ENCODE measurements at places on chromosomes 2 and 18.

- DNase-seq, result no peak
Measured at GRCh38 chr18:49070552-49070951, 119.8 kb upstream of the SMAD7 start.

- peak; percentile 84 for DNase-seq
Measured at GRCh38 chr2:85437488-85438200, 19.1 kb downstream of the SH2D6 start.

DNA sequence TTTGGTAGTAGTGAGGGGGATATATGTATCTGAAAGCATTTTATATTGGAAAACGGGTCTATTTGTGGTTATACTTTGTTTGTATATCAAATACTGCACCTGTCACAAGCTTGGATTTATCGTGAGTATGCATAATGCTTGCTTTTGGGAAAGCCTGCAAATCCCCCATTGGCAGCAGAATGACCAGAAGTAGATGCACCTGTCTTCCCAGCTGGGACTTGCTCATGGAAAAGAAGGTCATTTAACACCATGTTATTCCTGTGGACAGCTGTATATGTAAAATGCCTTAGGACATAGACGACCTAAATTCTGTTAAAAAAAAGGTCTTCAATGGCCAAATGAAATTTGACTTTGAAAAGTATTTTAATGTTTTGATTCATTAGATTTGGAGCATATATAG lies 599.4 kb downstream of the XIRP2 start:
- no peak for DNase-seq

GRCh38 chr2:57204364-57204763 lies 842.2 kb upstream of the VRK2 start:
- no peak for DNase-seq

GRCh38 chr2:218898109-218898878 lies 17.6 kb downstream of the WNT10A start:
- DNase-seq, result peak; percentile 75

DNA sequence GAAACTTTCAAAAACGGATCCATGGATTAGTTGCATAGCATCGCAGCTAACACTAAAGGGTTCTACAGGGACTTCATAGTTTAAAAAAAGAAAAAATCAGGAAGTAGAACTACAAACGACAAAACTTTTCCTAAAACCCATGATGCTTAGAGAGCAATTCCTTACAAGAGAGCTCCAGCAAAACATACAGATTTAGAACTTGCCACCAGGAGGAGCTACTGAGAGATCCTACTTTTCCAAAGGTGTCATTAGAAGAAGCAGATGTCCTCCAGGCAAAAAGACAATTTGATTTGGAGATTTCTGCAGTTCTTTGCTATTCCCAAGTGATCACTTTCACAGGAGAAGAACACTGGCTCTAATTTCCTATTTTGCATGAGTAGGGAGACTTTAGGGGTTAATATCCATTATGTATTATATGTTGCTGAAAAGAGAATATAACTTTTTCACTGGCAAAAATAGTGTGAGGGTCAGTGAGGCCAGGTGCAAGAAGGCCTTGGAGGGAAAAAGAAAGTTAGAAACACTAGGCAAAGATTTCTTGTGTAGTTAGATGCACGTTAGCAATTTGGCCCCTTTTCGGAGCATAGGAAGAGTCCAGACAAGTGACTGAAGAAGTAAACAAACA lies 436.2 kb downstream of the SUCLG1 start:
- DNase-seq, result no peak

DNA sequence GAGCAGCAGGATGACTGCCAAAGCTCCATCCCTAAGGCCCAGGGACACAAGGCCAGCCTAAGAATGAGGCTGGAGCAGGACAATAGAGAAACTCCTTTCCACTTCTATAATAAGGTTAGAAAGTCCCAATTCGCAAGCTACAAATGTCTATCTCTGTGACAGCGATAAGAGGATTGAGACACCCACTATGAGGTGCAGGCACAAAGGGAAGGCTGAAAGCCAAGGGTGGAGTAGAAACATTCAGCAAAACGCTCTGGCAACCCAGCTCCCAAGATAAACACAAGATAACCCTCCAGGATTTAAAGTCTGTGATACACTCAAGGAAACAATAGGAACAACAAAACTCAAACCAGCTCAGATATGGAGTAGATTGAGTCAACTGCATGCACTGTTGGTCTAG lies 418.0 kb upstream of the UBE2E3 start:
- no peak for DNase-seq

GRCh38 chr2:101980368-101980767 lies 11.4 kb upstream of the IL1R2 start:
- no peak for DNase-seq

DNA sequence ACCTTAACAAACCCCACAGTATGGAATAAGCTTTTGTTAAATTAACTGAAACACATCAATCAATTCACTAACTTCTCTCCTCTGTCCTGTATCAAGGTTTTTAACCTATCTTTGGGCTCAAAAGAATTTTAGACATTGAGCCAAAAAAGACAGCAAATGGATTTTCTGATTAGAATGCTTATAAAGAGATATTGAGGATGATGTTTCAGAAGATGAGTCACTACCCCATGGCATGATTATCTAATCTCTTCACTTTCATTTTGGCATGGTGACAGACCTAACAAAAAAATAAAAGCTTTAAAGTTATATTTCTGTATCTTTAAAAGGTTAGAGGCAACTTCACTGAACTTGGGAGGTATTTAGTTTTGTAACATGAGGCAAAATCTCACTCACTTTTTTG lies 55.5 kb downstream of the SGPP2 start:
- DNase-seq, result no peak

GRCh38 chr2:10135296-10136089 lies 13.0 kb downstream of the RRM2 start:
- DNase-seq, result no peak

DNA sequence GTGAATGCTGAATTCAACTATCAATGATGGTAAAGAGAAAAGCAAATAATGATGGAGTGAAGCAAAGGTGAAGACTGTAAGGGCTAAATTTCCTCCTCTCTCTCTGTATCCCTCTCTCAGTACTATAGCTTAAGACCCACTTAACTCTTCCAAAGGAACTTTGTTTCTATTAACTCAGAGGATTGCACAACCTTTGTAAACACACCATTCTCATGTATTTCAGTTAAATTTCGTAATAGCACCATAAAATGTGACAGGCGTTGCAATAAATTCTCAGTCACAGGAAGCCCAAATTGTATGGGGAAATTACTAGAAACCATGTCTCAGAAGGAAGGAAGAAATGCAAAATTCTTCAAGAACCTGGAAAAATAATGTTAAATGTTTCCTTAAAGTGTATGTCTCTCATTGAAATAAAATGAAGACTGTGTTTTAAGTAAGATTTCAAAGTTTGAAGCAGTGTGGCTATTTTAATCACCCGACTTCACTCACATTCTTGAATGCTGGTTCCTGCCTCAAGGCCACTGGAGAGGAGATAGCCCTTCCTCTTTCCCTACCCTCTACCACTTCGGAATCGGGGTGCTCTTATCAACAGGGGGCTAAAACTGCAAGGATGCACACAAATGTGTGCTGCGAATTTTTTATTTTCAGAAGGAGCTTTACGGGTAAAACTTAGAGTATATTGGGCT lies 112.1 kb downstream of the FTCDNL1 start:
- no peak for DNase-seq

DNA sequence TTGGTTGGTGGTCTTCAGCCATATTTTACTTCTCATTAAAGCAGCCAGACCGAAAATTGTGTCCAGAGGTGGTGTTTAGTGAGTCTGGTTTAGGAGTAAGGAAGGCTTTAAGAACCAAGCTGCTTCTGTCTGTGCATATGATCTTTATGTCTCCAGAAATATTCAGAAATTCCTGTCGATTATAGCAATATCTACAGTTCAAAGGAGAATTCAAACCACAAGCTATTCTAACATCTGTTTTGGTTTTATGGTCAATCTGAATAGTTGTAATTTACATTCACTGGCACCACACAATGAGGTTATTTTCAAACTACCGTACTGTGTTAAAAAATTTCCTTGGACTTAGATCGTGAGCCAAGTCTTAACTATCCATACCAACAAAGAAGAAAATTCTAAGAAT lies 11.3 kb downstream of the UPP2 start:
- no peak for DNase-seq

DNA sequence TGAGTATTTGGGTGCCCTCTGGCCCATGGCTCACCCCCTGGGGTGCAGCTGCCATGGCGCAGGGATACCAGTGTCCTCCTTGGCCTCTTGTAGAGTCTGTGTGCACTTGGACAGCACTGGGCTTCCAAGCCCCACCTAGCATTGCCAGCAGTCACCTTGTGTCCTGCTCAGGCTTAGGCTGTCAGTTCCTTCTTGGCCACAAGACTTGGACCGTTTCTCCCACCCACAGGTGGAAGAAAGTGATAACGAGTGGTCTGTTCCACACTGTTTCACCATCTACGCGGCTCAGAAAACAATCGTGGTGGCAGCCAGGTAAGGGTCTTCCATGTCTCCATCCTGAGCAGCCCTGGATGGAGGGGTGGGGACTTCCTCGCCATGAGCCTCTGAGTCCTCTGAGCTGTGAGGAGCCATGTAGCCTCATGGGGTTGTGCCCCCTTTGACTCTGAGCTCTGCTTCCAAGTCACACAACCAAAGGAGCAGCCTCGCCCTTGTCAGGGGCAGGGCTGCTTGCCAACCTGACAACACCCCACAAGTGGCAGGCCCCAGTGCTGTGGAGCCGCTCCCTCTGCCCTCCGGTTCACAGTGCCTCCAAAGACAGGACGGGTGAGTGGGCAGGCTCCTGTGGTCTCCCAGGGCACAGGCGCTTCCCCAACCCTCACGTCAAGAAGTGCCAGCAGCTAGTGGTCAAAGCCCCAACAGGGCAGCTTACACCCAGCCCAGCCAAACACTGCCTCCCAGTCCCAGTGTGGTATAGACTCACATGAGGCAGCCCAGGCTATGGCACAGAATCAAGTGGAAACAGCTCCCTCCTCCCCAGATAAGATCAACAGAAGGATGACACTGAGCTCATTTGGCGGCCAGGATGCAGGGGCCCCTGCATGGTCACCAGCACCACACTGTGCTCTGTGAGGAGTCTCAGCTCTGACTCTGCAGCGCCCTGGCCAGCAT lies 18.4 kb downstream of the STK25 start:
- no peak for DNase-seq

- no peak for DNase-seq
Measured at GRCh38 chr2:158211502-158211901, 109.8 kb downstream of the UPP2 start.

GRCh38 chr18:3709205-3709604 lies 259.2 kb downstream of the TGIF1 start:
- no peak for DNase-seq

GRCh38 chr2:184032983-184033382 lies 565.3 kb upstream of the ZNF804A start:
- DNase-seq, result no peak

GRCh38 chr2:7292154-7292691 lies 375.0 kb downstream of the RNF144A start:
- no peak for DNase-seq

GRCh38 chr18:34315591-34316352 lies 91.1 kb upstream of the NOL4 start:
- DNase-seq, result no peak

GRCh38 chr2:118832791-118833715 lies 14.4 kb downstream of the EN1 start:
- DNase-seq, result no peak

DNA sequence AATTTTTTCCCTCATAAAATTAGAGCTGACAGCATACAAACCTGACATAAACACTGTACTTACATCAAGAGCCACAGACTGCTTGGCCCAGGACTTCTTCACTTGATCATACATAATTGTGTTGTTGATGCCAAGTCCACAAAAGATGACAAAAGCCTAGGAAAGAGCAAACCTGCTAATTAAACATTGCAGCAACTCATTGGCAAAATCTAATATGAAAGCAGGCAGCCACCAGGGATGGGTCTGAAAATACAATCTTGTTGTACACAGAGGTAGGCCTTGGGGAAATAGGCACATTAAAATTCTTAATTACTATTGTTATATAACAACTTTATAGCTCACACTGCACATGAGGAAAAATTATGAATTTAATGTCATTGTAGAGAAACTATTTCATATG lies 255.8 kb downstream of the PDE11A start:
- DNase-seq, result no peak

DNA sequence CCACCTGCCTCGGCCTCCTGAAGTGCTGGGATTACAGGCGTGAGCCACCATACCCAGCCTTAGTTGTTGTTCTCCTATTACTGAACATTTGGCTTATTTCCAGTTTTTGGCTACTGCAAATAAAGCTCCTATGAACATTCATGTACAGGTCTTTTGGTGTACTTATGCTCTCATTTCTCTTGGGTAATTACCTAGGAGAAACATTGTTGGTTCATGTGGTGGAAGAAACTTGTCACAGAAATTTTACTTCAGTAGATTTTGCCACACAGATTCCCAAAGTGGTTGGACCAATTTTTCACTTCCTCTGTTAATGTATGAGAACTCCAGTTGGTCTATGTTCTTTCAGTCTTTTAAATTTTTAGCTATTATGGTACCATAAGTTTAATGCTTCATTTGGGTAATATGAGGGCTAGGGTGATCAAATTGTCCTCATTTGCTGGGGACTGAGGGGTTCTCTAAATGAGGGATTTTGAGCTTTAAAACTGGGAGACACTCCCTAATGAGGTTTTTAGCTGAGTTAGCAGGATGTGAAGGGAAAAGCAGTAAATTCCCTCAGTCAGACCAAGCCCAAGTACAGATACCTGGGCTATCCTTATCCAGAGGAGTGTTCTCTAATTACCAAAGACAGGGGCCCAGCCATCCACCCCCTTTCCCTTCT lies 33.9 kb downstream of the MTA3 start:
- DNase-seq, result no peak

GRCh38 chr2:26483957-26484565 lies 6.1 kb upstream of the OTOF start:
- no peak for DNase-seq

GRCh38 chr18:7813131-7813530 lies 246.0 kb downstream of the PTPRM start:
- no peak for DNase-seq

GRCh38 chr2:48901416-48901815 lies 145.9 kb upstream of the LHCGR start:
- DNase-seq, result no peak

- DNase-seq, result no peak
Measured at GRCh38 chr2:223853425-223853837, 16.0 kb upstream of the AP1S3 start.

GRCh38 chr2:102106133-102106556 lies 36.4 kb upstream of the IL1R1 start:
- DNase-seq, result no peak

DNA sequence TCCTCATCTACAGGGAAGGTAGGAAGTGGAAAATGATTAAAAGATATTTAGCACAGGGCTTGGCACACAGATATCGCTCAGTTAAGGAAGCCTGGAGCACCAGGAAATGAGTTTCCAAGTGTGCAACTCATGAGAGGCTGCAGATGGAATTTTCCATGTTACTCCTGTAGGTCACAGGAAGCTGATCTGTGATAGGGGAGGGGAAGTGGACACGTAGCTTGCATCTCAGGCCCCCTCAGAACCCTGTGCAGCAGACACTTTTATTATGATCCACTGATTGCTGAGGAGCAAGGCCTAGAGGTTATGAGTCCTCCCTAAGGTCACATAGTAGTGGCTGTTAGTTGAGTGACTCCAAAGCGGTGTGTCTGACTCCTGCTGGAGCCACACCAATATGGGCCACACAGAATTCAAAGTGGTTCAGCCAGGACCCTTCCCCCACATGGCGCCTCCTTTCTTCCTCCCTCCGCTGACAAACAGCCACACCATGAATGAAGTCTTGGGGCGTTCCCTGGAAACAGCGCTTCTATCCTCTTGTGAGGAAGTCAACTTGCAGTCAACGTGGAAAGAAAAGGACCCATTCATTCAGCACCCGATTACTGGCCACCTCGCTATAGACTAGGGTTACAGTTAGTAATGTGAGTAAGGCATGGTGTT lies 21.5 kb downstream of the DYSF start:
- DNase-seq, result no peak

Data from CD4-positive, alpha-beta T cell treated with Interleukin-1 beta for 1 hour (primary cell).